ENCODE measurements at places on chromosomes 13 and 19.

GRCh38 chr19:510606-511100 lies 3.4 kb downstream of the TPGS1 start:
- peak; percentile 91 for DNase-seq

- DNase-seq = no peak
These were observed 3.6 kb upstream of the GPC6 start for GRCh38 chr13:93222976-93223375.

- no peak for DNase-seq
These were observed 71.3 kb downstream of the RAB20 start for GRCh38 chr13:110490009-110490770.

GRCh38 chr19:10256970-10257615 lies 5.1 kb downstream of the MRPL4 start:
- no peak for DNase-seq

GRCh38 chr19:32594021-32594420 lies 13.0 kb downstream of the PDCD5 start:
- DNase-seq = no peak

DNA sequence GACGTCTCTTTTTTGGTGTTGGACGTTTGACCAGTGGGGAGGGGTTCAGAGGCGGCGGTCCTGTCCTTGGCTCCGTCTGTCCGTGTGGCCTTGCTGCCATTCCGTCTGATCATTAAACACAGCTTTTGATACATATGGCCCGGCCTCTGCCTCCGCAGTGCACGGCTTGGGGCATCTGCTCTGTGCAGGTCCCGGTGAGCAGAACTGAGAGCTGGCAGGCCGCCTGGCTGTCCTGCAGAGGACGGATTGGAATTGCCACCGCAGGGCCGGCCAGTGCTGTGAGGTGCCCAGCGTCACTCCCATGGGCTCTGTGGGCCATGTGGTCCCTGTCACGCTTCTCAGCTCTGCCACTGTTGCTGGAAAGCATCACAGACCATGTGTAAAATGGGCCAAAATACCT lies 5.4 kb upstream of the TMPRSS9 start:
- DNase-seq = no peak

GRCh38 chr19:13079542-13079986 lies 23.1 kb downstream of the LYL1 start:
- DNase-seq = no peak

GRCh38 chr19:51820831-51821446 lies 26.0 kb downstream of the FPR3 start:
- DNase-seq = no peak

GRCh38 chr19:955803-956765 lies 28.1 kb upstream of the WDR18 start:
- DNase-seq = no peak

DNA sequence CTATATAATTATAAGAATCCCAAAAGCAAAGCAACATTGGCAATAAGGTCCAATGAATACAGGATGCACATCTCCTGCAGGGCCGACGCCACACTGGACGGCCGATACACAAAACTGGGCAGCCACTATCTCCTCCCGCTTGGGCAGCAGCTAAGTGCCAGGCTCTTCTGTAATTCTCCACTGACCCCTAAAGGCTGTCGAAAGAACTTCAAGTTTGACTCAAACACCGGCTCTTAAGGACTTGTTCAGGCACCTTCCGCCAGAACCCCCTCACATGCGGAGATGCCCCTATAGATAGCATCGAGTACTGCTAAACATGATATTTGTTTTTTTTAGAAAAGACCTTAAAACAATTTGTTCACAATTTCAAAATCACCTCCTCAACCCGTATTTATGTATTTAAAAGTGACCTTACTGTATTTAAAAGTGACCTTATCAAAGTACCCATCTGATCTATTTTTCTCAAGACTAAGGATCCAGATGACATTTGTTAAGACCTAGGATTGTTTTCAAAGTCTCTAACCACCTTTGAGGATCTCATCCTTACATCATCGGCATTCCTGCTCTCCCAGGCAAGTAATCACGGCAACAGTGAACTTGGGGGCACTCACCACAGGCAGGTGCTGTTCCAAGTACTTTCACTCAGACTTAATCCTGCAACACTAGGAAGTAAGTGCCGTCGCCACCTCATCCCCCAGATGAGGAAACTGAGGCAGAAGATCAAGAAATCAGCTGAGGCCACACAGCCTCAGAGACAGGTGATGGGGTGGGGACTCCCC lies 77.8 kb downstream of the TUBGCP3 start:
- peak; percentile 32 for DNase-seq

DNA sequence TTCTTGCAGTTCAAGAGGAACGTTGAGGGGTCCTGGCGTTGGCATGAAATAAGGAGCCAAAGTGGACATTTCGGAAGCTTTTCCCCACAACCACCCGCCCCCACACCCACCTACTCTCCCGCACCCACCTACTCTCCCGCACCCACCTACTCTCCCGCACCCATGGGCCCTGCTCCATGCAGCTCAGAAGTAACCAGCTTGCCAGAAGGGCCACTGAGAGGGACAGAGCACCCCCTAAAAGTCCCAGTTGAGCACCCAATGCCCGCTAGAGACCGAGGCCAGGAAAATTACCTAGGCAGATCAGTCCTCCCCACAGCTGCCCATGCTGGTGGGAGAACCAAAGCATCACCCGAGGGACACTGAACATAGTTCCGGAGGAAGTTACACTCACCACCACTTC lies 11.8 kb downstream of the VSTM2B start:
- no peak for DNase-seq

- no peak for DNase-seq
These were observed 275.4 kb downstream of the NALCN start for GRCh38 chr13:101140936-101141335.

DNA sequence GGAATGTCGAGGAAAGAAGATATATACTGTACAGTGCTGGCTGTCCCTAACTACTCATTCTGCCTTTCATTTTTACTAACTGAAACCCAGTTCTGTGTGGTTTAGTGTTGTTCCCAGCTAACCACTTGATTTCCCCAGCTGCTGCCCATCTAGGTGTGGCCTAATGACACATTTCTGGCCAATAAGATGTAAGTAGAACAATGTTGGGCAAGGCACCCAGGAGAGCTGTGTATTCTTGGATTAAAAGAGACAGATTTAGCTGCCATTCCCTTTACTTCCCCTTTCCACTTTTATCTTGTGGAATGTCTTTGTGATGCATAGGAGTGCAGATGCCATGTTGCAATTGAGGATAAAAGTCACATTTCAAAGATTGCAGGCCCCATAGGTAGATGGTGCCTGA lies 28.3 kb upstream of the PCDH9 start:
- no peak for DNase-seq

Measured in DMS53 (cell line).